ENCODE measurements at places on chromosomes 1 and 21.

GRCh38 chr1:201468844-201469644 is at the start of gene PHLDA3:
Gene PHLDA3 (minus strand): TSS chr1:201469188. CDS start chr1:201468786, 402 bp downstream.
- DNase-seq, result peak; percentile 66

DNA sequence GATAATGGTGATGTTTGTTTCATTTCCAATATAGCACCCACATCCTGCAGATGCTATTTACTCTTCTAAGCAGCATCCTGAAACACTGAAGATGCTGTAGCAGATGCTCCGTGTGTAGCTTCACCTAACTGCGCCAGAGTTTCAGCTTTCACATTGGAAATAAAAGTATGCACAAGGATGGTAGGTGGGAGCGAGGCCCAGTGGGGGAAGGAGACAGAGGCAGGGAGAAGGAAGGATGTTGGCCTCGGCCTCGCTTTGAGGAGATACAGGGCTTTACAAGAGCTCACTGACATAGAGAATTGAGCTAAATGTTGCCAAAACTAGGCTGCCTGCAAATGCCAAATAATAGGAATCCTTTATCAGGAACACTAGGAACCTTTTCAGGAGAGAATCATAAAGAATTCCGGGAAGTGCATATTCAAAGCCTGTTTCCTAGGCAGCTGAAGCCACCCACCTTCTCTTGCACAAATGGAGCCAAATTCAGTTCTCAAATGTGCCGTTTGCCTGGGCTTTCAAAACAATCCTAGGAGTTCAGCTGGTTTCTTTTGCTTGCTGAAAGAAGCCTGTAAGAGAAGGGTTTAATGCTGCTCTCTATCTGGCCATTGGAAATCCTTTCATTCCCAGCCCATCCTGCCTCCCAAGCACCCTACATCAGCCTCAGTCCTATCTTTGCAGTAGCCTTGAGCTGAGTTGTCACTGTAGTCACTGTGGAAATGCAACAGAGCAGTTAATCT is 135.4 kb upstream of the ATP1B1 start:
- DNase-seq, result no peak

- no peak for DNase-seq
Measured at GRCh38 chr21:39220150-39220549, 36.9 kb upstream of the PSMG1 start.

- DNase-seq, result no peak
Measured at GRCh38 chr1:170164103-170164763, 18.5 kb downstream of the NTMT2 start.

GRCh38 chr1:154076413-154076812 is 78.5 kb downstream of the NUP210L start:
- DNase-seq, result no peak
